ENCODE measurements at places on chromosomes 1 and 21.

GRCh38 chr21:45030682-45031570 is 43.5 kb upstream of the ADARB1 start:
- no peak for DNase-seq

GRCh38 chr1:212431644-212432043 is 1.1 kb upstream of the NENF start:
- no peak for DNase-seq

DNA sequence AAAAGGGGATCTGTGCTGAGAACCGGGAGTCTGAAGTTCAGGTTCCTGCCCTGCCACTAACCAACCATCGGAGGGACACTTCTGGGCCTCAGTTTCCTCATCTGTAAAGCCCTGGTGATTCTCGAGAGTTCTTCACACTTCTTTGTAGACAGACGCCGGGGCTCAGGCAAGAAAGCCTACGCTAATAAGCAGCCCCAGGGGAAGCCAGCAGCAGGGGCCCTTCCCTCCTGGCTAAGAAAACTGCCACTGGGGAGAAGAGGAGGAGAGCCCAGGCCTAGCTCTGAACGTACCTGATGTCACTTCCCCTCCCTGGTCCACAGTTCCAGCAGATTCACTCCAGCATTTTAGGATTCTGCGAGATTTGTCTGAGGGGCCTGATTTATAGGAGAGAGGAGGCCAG is 76.0 kb downstream of the CAMK2N1 start:
- DNase-seq = no peak

GRCh38 chr1:60903591-60903990 is 178.8 kb upstream of the NFIA start:
- DNase-seq = no peak

DNA sequence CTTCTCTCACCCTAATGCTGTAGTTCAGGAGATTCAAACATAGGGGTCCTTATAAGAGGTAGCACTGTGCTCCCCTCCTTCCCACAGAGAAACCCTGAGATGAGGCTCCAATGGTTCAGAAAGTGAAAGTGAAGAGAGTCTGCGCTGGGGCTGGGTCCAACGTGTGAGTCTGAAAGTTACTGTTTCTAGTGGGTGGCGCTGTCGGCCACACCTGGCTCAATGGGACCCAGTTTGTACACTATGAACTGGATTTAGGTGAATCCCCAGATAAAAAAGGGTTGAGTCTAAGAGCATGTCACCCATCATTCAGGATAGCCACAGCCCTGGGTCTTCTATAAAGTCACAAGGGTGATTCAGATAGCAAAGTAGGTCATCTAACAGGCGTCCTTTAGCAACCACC is 2.8 kb downstream of the SMCP start:
- DNase-seq = no peak

GRCh38 chr1:201536558-201536957 is 2.4 kb upstream of the NAV1 start:
- no peak for DNase-seq

DNA sequence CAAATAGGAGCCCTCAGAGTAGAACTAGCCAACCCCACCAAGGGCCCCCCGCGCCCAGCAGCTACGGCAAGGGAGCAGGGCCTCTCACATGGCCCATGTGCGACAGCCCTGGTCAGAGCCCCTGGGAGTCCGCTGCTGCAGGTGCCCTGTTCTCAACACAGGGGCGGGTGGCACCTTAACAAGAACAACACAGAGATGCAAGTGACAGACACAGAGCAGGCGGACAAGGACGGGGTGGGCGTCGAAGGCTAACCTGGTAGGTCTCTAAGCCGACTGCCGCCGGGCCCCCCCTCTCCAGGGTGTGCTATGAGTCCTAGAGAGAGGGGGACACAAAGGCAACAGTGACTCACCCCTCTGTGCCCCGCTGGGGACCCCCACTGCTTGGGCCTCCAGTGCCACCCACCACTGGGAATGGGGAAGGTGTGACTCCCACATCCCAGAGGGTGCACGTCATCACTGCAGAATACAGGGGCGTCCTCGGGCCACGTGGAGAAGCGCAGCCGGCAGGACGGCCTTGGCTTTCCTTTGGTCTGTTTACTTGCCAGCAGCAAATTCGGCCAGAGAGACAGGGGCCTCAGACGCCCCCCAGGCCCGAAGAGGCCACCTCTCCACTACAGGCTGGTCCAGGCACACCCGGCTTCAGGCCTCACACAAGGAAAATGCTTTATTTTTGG is 44.8 kb downstream of the PRDM15 start:
- DNase-seq = peak; percentile 74

DNA sequence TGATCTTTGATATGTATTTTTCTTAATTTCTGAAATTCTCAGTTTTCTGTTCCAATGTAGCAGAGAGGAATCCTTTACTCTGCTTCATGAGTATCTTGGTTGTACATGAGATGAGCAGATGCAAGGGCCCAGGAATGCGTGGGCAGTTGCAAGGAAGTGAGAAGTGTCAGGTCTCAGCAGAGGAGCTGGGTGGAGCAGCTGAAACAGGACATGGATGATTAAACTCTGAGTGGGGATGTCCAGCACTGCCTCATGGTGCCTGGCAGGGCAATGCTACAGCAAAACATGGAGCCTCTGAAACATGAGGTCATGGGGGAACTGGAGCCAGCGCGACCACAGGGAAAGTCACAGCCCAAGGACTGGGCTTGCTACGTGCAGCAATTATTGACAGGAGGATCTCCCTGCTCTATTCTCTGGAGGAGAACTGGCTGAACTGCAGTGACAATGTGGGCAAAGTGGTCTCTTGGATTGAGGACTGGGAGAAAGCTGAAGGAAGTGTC is 48.4 kb downstream of the COLGALT2 start:
- DNase-seq = no peak

- no peak for DNase-seq
These were observed 24.4 kb downstream of the KCNA2 start for GRCh38 chr1:110581682-110582145.

DNA sequence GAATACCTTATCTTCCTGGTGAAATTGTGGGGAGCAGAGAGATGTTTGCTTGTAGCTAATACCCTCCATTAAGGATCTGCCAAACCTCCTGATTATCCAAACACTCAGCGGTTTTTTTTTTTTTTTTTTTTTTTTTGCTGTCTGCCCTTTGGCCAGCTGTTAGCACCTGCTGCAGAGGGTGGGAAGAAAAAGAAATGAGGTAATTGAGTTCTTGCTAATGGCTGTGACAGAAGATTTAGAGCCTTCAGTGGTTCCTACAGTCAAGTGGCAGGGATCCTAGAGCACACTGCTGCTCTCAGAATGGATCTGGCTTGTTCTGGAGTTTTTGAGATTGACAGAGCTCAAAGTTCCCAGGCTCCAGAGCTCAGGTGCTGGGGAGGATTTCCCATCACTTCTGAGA is 342.5 kb downstream of the DISC1 start:
- DNase-seq = no peak

DNA sequence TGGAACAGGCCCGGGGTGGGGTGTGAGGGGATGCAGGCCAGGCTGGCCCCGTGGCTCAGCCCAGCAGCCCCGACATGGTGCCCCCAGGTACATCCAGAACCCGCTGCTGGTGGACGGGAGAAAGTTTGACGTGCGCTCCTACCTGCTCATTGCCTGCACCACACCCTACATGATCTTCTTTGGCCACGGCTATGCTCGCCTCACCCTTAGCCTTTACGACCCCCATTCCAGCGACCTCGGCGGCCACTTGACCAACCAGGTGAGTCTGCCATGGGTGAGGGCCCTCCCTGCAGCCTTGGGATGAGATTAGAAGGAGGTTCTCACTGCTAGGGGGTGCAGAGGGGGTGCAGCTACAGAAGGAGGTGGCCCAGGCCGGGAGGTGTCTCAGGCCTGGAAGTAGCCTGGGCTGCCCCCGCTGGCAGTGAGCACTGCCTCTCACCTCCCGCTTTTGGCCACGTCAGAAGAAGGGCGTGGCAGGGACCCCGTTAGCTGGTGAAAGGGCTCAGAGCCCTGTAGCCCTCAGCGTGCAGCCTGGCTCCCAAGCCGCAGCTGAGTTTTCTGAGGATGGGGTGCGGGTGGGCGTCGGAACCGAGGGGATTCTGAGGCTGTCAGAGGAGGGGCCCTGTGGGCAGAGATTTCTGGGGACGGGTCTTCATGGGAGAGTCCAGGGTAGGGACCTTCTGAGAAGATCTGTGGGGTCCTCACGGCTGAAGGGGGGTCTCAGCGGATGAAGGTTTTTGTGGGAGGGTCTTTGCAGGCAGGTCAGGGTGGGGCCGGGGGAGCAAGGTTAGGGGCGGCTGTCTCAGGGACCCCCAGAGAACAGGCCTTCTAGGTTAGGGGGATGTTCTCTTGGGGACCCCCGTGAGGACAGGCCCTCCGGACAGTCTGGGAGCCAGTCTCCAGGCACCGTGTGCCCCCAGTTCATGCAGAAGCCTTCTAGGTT is 10.4 kb downstream of the TTLL10 start:
- DNase-seq = no peak

DNA sequence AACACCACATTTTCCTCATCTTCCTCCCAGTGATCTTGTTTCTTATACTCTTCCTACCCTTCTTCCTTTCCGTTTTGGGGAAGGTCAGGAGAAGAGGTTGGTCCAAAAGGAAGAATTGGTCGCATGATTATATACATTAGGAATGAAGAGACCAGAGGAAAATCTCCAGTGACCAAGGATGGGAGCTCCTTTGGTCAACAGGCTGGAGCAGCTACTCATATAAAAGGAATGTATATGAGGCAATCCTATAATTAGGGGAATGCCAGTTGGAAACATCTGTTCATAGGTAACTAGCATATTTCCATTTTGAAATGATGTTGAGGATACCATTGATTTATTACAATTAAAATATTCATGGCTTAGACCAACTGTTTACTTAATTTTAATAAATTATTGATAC is 114.5 kb downstream of the LRRC40 start:
- DNase-seq = no peak

- DNase-seq = no peak
These were observed 28.3 kb downstream of the HS2ST1 start for GRCh38 chr1:86942743-86943142.

DNA sequence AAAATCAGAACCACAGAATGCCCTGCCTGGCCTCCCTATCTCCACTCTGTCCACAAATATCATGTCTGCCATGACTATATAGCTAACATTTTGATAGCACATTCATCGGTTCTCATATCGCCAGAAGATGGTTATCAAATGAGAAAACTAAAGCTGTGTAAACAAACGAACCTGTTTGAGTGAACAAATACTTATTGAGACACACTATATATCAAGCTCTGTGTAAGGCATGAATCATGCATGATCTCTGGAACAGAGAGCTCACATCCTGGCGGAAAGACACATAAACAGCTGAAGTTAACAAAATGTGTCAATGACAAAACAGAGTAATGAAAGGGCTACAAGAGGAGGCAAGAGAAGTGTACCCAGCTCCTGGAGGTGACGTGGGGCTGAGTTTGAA is 13.1 kb downstream of the KCND3 start:
- DNase-seq = no peak

- no peak for DNase-seq
These were observed 123.4 kb downstream of the SYT2 start for GRCh38 chr1:202586871-202587270.

- no peak for DNase-seq
These were observed 129.8 kb downstream of the CNIH3 start for GRCh38 chr1:224745924-224746323.

GRCh38 chr1:209544098-209544497 is 39.4 kb upstream of the CAMK1G start:
- DNase-seq = no peak

DNA sequence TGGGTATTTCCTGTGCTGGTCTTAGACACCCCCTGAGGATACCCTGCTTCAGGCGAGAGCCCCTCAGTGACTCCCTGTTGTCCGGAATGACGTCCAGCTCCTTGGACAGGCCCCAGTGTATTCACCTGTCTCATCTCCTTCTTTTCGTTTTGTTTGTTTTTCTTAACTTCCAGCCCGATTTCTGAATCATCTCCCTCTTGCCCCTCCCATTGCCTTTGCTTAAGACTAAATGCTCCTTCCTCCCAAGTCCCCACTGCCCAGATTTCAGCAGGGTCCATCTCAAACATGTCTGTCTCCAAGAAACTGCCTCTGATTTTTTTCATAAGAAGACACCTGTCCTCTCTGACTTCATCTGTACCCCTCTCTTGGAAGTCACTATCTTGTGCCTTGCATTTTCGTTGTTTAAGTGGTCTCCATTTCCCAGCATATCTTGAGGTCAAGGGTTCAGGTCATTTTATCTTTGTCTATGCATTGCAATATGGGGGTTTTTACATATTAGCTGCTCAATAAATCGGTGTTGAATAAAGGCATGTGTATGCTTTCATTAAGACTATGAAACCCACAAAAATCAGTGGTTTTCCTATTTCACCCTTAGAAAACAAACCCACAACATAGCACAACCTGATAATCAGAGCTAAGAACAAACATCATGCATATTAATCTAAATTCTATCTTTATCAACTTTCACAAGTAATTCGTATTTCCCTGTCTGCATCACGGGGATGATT is 58.4 kb upstream of the LGALS8 start:
- no peak for DNase-seq

GRCh38 chr1:27598902-27599528 is 4.9 kb downstream of the AHDC1 start:
- DNase-seq = peak; percentile 92

GRCh38 chr1:52057255-52057654 is 1.2 kb downstream of the BTF3L4 start:
- DNase-seq = no peak

GRCh38 chr1:185627171-185627570 is 107.0 kb upstream of the HMCN1 start:
- no peak for DNase-seq

DNA sequence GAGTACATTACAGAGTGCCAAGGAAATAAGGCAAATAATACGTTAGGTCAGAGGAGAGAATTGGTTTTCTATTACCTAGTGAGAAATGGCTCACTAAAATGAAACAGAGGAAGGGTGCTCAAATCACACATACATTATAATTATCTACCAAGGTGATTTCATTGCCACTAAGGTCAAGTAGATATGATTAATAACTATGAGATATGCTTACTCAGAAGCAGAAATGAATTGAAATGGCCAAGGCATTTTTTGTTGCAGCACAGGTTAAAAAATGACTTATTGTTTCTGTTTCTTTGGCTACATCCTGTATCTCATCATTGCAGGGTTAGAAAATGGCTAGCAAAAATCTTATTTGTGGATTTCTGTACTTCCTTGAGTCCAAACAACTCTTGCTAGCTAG is 154.5 kb upstream of the GORAB start:
- no peak for DNase-seq

DNA sequence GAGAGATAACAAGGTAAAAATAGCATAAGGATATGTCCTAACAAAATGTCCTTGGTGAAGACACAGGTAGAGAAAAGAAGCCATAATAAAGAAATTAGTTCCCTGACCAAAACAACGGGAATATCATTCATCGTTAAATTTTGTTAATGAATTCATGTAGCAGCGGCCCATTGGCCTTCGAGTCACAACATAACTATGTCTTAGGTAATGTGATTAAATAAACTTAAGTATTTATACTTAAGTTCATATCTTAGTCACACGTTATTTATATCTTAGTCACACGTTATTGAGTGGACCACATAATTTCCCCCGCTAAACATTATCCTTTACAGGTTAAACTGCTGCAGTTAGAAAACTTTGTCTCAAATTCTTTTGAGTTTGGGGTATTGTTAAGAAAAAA is 1.2 kb downstream of the NEXN start:
- DNase-seq = no peak

All from ovary (tissue), 10 donors.